ENCODE measurements at places on chromosomes 4 and X.

DNA sequence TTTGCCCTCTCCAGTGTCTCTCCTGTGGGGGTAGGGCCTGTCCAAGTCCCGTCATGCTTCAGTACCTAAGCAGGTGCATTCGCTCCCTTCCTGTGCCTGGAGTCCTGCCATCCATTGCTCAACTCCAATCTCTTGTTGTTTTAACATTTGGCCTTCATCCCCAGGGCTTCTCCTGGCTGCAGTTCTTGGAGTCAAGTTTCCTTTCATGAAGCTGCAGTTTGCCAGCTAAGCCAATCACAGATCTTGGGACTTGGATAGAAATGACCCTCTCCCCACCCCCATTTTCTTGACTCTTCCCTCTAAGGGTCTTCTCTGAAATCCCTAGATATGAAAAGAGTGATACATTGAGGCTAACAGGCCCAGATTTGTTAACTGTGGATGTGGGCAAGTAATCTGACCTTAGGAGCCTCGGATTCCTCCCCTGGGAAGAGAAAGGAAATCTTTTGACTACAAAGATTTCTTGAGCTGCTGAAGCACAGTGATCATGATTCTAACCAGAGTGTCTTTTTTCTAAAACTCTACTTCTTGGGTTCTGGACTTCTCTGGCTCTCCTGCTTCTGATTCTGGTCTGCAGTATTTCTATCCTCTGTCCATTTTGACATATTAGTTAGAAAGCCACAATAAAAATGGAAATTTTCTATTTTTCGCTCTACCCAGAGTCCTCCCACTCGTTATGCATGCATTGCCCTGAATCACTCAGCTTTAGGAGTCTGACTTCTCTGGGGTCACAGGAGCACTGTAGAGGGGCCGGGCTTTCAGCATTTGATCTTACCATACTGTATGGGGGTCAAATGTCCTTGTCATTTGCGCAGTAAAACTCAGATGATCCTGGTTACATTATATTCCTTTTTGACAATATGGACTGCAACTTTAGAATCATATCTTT, 61.0 kb downstream of the CHRNA9 start:
- DNase-seq = peak; percentile 45

GRCh38 chr4:83083925-83084475, 30.5 kb downstream of the PLAC8 start:
- no peak for DNase-seq

DNA sequence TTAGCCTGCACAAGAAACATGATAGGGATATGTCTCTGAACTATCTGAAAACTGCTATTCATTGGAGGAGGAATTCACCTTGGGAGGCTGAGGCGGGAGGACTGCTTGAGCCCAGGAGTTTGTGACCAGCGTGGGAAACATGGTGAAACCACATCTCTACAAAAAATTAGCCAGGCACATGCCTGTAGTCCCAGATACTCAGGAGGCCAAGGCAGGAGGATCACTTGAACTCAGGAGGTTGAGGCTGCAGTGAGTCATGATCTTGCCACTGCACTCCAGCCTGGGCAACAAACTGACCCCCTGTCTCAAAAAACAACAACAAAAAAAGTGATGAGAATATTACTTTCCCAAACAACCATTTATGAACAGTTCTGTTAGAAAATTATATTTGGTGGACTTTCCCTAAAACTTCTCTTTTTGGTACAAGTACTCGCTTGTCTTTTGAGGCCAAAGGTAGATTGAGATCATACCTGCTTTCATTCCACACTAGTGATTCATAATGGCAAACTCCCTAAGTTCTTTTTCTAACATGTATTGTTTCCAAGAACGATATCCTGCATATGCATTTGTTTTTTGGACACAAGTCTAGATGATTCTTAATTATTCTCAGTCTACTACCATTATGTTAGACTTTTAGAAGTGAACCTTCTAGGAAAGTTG, 33.4 kb downstream of the METTL14 start:
- DNase-seq = no peak

DNA sequence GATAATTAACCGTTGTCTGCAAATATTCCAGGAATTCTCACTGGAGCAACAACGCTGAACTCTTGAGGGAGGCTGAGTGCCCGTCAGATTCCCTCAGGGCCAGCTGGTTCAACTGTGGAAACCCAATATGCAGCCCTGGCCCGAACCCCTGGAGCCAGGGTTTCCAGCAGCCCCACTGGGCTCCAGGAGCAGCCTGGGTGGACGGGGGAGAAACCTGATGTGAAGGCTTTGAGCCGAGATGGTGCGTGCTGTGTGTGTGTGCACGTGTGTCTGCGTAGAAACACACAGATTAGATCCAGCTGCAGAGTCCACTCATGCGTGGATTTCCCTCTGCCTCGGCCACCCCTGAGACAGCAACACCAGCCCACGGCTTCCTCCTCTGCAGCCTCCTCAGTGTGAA, 19.4 kb upstream of the SLC25A6 start:
- DNase-seq = no peak

- no peak for DNase-seq
Observed at GRCh38 chr4:16213121-16213520, 13.2 kb downstream of the TAPT1 start.

GRCh38 chr4:180160195-180160983, 2082.8 kb upstream of the TENM3 start:
- DNase-seq = no peak

DNA sequence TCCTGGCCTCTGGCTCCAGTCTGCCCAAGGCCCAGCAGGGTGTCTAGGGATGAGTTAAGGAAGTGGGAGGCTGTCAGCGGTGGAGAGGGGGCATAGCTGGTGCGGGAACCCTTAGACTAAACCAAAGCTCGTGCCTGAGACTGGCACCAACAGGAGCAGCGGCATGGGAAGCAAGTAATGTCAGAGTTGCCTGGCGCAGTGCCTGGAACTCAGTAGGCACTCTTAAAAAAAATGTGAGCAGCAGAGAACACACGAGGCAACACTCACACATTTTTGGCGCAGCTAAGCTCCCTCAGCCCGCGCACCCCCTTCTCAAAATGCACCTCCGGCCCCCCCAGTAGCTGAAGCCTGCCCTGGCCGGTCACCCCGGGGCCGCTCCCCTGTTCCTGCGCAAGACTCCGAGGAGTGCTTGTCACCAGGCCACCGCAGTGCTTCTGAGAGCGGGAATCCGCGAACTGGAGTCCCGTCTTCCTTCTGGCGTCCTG, 583 bp downstream of the GABRE start:
- DNase-seq = peak; percentile 43

DNA sequence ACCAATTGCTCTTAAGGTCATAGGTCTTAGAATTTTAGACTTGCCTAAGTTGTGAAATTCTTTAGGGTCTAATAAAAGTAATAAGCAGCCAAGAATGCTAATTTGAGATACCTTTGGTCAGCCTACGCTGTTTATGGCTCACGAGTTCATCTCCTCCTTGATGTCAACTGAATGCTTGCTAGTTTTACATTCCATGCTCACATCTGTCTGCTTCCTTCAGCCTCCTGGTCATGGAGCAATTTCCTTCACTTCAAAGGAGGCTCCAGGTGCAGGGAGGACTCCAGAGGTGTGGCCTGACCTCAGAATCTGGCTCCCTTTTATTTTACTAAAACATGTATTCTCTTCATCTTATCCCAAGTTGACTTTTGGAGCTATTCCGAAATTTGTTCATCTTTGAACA, 23.3 kb upstream of the LNX1 start:
- DNase-seq = no peak
